ENCODE measurements at places on chromosomes 12 and 14. TPM values are rescaled to one million over a fixed set of nuclear protein-coding genes. Genes with fewer than 3 reads are reported as not detected.
A peak's percentile ranks its signal among the peaks of the same experiment; 100 is the strongest.

Gene RGS6
- 5.4 TPM for total RNA-seq

Gene MYH6
- not detected for total RNA-seq

Gene SLC39A5
- 0.71 TPM for total RNA-seq

Gene RASSF9
- 10.0 TPM for total RNA-seq

Gene GALNT8
- 1.3 TPM for total RNA-seq

Gene SPIC
- 0.28 TPM for total RNA-seq

- DNase-seq: peak; percentile 77
Observed at GRCh38 chr12:109606320-109607028, 32.9 kb downstream of the MVK start.

- DNase-seq: peak; percentile 53
Observed at GRCh38 chr12:19462406-19462805, 23.1 kb downstream of the AEBP2 start.

- DNase-seq: no peak
Observed at GRCh38 chr14:73879027-73879426, 7.6 kb upstream of the ZNF410 start.

GRCh38 chr12:19196959-19197630, 67.6 kb downstream of the PLEKHA5 start:
- DNase-seq: no peak

GRCh38 chr12:124992874-124993625, 395 bp upstream of the BRI3BP start:
- peak; percentile 26 for DNase-seq

DNA sequence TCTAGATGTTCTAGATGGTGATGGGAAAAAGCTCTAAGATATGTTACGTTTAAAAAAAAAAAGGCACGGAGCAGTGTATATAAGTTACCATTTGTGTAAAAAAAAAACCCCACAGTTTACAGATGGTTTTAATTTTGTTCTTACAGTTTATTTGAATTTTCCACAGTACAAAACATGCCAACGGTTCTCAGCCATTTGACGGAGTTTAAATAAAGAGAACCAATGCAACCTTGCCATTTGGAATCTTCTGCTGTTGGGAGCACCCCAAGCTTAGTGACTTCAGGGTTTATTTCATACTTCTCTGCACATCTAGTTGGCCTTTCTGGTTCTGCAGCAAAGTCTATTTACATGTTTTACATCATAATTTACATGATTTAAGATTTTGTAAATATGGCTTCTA, 7.7 kb upstream of the HPD start:
- DNase-seq: no peak
